Liver (tissue), 10 donors: ENCODE measurements at places on chromosomes 2 and 18. TPM values are rescaled to one million over a fixed set of nuclear protein-coding genes. Genes with fewer than 3 reads are reported as not detected.

DNA sequence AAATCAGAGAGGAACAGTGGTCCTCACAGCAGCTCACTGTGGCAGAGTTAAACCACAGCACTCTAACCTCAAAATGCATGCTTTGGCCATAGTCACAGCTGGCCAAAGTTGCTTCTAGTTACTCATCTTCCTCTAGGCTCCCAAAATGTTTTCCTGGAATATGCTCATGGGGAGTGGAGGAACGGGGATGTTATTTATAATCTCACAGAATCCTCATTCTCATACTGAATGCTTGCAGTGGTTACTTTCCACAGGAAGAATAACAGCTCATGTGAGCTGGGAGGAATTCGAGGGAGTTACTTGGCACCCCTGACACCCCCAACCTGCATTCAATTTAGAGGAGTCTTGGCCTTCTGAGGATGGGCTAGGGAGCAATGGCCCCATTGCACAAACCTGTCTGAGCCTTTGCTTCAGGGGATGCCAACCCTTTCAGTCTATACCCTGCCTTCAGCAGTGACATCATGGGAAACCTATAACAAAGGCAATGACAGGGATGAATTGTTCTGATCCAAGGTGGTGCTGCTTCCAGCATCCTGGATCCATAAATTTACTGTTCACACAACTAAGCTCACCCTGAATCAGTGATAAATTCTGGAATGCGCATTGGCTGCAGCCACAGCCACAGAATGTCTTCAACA is 22.4 kb upstream of the CCBE1 start:
- DNase-seq: no peak
- H3K27me3 ChIP-seq: no peaks in the 10 kb centered on the region
- H3K4me1 ChIP-seq: no peaks in the 10 kb centered on the region
- no peak overlapping the region for H3K4me3 ChIP-seq
- no peak overlapping the region for H3K27ac ChIP-seq

DNA sequence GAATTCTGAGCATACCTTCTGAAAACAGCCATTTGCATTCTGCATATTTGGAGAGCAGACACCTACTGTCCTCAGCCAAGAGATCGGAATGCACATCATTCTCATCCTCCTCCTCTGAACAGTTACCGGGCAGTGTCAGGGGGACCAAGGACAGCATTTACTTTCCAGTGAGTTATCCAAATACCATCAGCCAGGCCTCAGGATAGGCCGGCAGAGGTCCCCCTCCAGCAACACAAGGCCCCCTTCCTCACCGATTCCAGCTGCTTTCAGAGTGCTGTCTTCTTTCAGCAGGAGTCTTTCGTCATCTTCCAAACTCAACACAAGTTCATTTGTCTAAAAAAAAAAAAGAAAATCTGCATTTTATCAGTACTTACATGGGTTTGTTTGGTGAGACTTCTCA is 55.3 kb downstream of the C2orf76 start:
- H3K4me3 ChIP-seq: no peak overlapping the region
- no peaks in the 10 kb centered on the region for H3K36me3 ChIP-seq
- no peak for DNase-seq
- no peaks in the 10 kb centered on the region for H3K4me1 ChIP-seq

DNA sequence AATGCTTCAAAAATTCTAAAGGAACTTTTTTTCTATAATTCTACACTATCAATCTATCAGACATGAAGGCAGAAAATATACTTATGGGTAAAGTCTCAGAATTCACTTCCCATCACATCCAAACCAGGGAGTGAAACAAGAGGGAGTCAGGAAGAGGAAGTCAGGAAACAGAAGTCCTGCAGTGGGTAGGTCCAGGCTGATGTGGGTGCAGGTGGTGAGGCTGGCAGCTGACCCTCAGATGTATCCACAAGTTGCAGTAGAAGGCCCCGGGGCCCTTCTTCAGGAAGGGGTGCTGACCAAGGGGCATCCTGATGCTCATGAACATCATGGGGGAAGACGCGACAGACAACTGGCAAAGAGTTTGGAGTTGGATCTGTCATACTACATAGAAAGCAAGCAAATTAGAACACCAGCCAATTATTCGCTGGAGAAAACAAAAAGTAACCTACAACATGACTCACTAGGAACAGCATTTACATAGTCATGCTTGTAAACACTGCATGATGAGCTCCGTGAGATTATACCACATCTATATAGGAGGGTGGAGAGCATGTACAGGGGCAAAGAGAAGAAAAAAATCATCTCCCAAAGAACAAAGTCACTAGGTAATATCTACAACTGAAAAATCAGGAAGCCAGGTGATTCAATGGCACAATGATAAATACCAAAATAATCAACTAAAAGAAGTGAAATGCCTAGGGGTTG is 4.2 kb downstream of the UXS1 start:
- no peaks in the 10 kb centered on the region for H3K27me3 ChIP-seq
- no peaks in the 10 kb centered on the region for H3K36me3 ChIP-seq
- DNase-seq: no peak
- H3K4me1 ChIP-seq: no peaks in the 10 kb centered on the region
- H3K4me3 ChIP-seq: no peak overlapping the region

- H3K27ac ChIP-seq: no peak overlapping the region
- no peaks in the 10 kb centered on the region for H3K27me3 ChIP-seq
- no peak for DNase-seq
- no peaks in the 10 kb centered on the region for H3K4me1 ChIP-seq
- H3K4me3 ChIP-seq: no peak overlapping the region
Measured at GRCh38 chr2:215775106-215775505, 238.2 kb downstream of the MREG start.

DNA sequence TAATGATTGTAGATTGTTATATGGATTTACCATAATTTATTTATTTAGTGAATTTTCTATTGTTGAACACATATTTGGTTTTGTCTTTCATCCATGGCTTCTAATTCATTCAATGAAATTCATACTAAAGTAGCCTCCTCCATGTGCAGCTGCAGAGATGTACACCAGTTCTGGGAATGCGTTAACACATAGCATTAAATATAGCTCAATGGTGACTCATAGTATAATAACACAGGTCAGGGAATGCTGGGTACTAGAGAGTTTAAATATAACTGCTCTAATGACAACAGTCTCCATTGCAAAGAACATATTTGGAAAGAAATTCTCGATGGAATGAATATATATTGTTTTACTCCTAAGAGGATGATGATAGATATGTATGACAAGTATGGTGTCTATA is 1190.2 kb upstream of the NRXN1 start:
- H3K27me3 ChIP-seq: no peaks in the 10 kb centered on the region
- no peaks in the 10 kb centered on the region for H3K36me3 ChIP-seq

GRCh38 chr2:40820319-40820718 is 368.4 kb upstream of the SLC8A1 start:
- no peaks in the 10 kb centered on the region for H3K36me3 ChIP-seq
- no peaks in the 10 kb centered on the region for H3K27me3 ChIP-seq
- DNase-seq: no peak
- no peak overlapping the region for H3K4me3 ChIP-seq

- no peaks in the 10 kb centered on the region for H3K36me3 ChIP-seq
- no peak overlapping the region for H3K4me3 ChIP-seq
- no peak overlapping the region for H3K27ac ChIP-seq
- no peaks in the 10 kb centered on the region for H3K27me3 ChIP-seq
- H3K4me1 ChIP-seq: no peaks in the 10 kb centered on the region
- no peak for DNase-seq
Measured at GRCh38 chr2:232273903-232274643, 104.5 kb upstream of the ALPP start.

- H3K4me3 ChIP-seq: no peak overlapping the region
- H3K4me1 ChIP-seq: no peaks in the 10 kb centered on the region
- no peaks in the 10 kb centered on the region for H3K36me3 ChIP-seq
Measured at GRCh38 chr18:38895560-38895959, 1330.0 kb upstream of the CELF4 start.

DNA sequence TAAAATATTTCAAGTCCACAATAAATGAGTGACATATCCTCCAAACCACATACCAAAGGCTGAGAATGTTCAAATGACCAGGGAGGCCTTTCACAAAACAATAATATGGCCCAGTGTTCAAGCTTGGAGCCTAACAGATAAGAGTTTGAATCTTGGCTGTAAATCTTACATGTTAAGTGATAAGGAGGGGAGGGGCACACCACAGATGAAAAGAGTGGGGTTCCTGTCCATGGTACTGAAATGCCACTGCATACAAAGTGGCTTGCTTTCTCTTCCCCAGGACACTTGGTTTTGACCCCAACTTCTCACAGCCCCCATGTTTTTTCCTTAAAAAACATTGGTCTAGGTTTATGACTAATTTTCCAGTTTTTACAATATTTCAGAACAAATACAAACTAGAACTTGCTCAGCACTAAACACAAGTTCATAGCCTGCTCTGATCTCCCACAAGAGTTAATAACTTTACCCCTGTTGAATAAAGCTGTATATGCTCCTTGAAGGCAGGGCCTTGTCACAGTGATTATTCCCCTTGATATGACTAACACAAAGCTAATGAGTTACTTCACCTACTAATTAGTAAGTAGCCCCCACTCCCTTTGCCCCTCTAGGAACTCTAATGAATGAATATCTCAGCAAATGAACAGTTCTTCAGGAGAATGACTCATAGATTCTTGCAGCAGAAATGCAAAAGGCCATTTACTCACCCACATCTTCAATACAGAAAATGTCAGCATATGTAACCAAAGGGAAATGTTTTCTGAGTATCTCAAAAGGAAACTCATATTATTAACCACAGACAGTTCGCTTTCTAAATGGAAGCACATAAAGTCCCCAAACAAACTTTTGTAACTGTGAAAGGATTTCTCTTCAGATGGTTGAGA is 142.2 kb downstream of the SATB2 start:
- no peak overlapping the region for H3K27ac ChIP-seq
- no peaks in the 10 kb centered on the region for H3K4me1 ChIP-seq
- no peaks in the 10 kb centered on the region for H3K27me3 ChIP-seq
- no peaks in the 10 kb centered on the region for H3K36me3 ChIP-seq

DNA sequence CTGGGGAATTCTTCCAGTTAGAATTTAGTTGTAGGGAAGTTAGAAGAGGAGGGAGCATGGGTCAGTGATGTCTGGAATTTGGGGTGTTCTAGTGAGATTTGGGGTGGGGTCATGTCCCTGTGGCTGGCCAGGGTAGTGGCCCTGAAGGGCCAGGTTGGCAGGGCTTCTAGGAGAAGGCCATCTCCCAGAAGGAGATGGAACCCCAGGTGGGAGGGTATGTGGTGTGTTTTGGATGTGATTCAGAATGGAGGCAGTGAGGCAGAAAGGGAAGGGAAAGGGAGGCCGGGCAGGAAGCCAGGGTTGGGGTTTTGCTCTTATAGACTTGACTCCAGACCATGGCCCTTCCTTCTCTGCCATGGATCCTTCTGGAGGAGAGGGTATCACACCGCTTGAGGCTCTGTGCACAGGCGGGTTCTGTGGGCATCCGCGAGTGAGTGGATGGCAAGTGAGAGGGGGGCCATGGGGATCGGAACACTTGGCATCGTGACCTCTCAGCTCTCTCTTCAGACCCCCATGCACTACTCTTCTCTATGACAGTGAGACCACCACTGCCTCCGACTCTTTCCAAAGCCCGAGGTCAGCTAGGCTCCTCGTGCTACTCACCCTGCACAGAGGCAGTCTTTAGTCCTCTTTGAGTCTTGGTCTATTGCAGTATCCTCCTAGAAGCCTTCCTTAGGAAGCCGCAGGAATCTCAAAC is 7.3 kb downstream of the GREB1 start:
- H3K4me3 ChIP-seq: no peak overlapping the region
- no peak for DNase-seq
- no peak overlapping the region for H3K27ac ChIP-seq
- no peaks in the 10 kb centered on the region for H3K27me3 ChIP-seq

- DNase-seq: no peak
- H3K4me1 ChIP-seq: no peaks in the 10 kb centered on the region
- H3K27me3 ChIP-seq: no peaks in the 10 kb centered on the region
- H3K4me3 ChIP-seq: no peak overlapping the region
Measured at GRCh38 chr18:1270081-1270480, 365.4 kb downstream of the ADCYAP1 start.

- no peaks in the 10 kb centered on the region for H3K4me1 ChIP-seq
- no peak for DNase-seq
- no peaks in the 10 kb centered on the region for H3K36me3 ChIP-seq
- no peak overlapping the region for H3K27ac ChIP-seq
- no peaks in the 10 kb centered on the region for H3K27me3 ChIP-seq
Measured at GRCh38 chr2:7014174-7014640, 97.0 kb downstream of the RNF144A start.

The KIF3C gene
- total RNA-seq: 0.67 TPM

The CRYGA gene
- not detected for total RNA-seq

The GPR35 gene
- total RNA-seq: 0.50 TPM

The TMEM131 gene
- total RNA-seq: 22.8 TPM

The CRYGC gene
- not detected for total RNA-seq

The CGREF1 gene
- 0.98 TPM for total RNA-seq
